ENCODE measurements at places on chromosomes 6 and 20.

DNA sequence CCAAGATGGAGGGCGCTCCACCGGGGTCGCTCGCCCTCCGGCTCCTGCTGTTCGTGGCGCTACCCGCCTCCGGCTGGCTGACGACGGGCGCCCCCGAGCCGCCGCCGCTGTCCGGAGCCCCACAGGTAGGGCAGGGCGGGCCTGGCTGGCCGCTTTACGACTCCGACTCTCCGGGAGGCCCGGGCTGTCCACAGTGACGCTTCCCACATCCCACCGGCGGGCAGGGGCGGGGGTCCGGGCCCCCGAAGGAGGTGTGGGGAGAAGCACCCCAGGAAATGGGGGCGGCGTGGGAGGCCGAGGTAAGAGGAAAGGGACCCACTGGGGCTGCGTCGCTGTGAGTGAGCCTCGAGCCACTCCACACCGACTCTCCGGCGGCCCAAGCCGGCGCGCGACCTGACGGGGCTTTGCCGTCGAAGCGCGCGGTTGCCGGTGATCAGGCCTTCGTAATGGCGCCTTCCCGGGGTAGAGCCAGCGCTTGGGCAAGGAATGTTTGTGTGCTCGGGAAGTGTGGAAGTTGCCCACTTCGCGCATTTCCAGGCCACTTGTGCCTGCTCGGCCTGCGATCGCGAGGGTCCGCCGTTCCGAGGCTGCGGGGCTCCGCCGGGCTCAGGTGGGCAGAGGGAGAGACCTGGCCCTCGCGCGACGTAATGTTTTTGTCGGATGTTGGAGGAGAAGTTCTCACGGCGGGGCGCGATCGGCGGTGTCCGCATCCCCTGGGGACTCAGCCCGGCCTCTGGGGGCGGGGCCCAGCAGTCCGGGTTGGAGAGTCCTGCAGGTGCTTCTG, 427 bp downstream of the GINM1 start:
- DNase-seq, result peak; percentile 31

- no peak for DNase-seq
Observed at GRCh38 chr6:49255335-49255734, 207.7 kb downstream of the MMUT start.

DNA sequence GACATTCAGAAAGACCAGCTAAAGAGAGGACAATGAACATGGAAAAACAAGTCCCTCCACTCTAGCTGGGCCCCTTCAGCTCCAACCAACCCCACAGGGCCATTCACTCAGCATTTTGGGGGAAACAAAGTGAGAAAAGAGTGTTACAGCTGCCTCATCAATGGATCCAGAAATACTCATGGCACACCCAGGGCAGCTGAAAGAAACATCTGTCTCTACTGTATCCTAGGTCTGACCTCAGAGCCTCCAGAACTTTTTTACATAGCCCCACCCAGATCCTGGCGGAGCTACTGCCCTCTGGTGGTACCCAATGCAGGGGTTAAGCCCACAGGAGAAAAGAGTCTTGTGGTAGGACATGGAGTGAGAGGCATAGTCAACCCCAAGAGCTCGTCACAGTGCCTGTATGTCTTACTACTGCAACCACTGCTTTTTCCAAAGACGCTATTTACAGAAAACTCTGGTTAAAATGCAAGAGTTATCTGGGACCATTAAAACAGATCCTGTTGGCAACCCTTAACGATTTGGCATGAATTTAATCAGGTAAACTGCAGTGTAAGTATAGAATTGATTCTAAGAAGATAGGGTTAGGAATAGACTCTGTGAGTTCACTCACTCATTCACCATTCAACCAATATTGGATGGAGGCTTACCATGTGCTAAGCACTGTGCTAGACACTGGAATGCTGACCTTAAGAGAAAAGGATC, 37.4 kb upstream of the FAM83C start:
- no peak for DNase-seq

DNA sequence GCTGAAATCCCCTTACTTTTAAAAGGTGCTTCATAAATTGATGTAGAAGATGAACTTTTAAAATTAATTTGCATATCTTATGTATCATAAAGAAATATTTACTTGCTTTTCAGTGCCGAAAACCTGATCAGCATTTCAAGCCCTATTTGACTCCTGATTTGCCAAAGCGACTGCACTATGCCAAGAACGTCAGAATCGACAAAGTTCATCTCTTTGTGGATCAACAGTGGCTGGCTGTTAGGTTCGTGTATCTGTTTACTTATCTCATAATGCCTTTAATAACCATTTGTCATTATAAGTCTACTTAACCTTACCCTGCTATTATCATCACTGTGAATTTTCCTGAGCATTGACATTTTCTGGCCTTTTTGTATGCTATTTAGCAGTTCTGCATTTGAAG, 7.8 kb downstream of the OR2A4 start:
- no peak for DNase-seq

DNA sequence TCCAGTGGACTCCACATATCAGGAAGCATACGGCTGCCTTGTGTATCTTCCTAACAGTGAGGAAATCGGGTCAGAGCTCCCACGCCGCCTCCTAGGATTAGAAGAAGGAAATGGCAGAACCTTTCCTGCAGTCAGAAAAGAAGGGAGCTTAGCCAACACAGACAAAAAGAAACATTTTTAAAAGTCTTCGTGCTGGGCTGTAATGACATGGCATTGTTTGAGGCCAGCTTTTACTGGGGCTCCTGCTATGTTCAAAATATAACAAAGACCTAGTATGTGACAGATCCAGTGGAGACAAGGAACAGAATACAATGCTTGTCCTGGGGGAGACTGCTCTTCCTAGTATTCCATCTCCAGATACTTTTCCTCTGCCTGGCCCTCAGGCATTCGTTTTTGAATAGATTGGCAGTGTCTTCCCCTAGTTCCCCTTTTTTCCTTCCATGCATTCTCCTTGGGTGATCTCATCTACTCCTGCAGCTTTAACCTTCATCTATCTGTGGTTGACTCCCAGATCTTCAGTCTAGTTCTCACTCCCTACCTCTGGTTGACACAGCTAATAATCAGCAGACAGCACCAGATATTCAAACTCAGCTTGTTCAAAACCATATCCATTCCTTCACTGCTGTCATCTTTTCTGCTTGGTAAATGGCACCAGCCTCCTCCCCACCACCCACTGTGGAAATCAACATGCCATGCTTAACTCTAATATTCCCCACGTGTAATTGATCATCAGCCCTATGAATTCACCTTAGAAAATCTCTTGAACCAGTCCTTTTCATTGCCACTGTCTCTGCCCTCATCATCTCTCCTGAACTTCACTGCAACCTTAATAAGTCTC, 94.5 kb upstream of the VSTM2L start:
- DNase-seq, result no peak

GRCh38 chr20:60266177-60266823, 308.1 kb downstream of the CDH26 start:
- no peak for DNase-seq

DNA sequence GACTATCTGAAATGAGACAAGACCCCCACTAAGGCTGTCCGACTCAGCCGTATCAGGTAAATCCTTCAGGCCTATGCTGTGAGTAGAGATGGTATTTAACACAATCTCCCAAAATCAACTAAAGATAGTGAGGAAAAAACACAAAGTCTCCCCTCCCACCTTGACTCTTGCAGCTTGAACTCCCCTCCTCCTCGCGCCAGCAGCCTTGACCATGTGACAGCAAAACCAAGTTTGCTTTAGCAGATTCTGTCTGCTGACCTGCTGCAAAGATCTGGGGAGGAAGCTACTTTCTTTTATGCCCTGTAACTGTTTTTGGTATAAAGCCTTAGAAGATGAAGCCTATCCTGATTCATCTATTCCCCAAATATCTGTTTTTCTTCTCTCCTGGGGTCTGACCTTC, 509.5 kb downstream of the CDH26 start:
- DNase-seq, result no peak

- DNase-seq, result no peak
Observed at GRCh38 chr6:39060467-39061160, 12.0 kb downstream of the GLP1R start.

DNA sequence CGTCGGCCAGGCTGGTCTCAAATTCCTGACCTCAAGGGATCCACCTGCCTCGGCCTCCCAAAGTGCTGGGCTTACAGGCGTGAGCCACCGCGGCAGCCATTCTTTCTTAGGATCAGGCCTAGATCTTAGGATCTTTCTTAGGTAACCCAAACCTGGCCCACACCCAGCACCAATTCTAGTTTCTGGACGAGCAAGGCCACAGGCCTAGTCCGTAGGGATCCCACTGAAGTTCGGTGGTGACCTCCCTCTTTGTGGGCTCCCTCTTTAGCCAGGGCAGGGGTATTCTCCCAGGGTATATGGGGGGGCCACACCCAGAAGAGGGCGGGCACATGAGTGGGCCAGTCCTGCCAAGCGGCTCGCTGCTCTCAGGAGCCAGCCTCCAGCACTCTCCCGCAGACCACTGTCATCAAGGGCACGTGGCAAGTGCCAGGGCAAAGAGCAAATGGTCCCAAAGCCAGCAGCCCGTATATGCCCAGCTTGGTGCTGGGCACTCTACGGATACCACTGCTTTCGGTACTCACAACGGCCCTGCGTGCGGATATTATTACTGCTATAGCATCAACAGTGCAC, 6.5 kb downstream of the PXDC1 start:
- no peak for DNase-seq

- peak; percentile 3 for DNase-seq
Observed at GRCh38 chr20:20864351-20865096, 152.1 kb upstream of the RALGAPA2 start.
